ENCODE measurements at places on chromosomes 6 and 20. TPM values are rescaled to one million over a fixed set of nuclear protein-coding genes. Genes with fewer than 3 reads are reported as not detected.

GRCh38 chr6:74596588-74596987 is 609.3 kb downstream of the COL12A1 start:
- H3K27ac ChIP-seq: no peak overlapping the region
- no peaks in the 10 kb centered on the region for H3K36me3 ChIP-seq
- no peak for DNase-seq
- no peaks in the 10 kb centered on the region for H3K4me1 ChIP-seq
- H3K27me3 ChIP-seq: no peaks in the 10 kb centered on the region

OTOR gene
- total RNA-seq: not detected

- no peaks in the 10 kb centered on the region for H3K27me3 ChIP-seq
- H3K27ac ChIP-seq: no peak overlapping the region
- H3K4me1 ChIP-seq: no peaks in the 10 kb centered on the region
Measured at GRCh38 chr20:45095805-45096238, 5.1 kb downstream of the KCNS1 start.

DNA sequence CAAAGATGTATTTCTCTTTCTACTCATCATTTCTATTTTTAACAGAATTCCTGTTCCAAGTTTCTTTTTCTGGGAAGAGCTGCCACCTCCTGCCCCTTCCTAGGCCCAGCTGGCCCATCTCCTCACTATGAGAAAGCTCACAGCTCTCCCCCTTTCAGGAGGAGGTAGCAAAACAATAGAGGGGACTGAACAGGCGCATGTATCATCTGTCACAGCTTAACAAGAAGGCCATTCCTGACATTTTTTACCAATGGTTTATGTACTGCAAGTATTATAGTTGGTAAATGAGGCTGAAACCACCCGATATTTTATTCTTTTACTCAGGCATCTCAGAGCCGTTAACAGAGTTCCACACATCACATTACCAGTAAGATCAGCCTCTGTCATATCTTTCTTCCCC is 103.7 kb upstream of the MTHFD1L start:
- H3K27me3 ChIP-seq: no peaks in the 10 kb centered on the region
- H3K4me1 ChIP-seq: no peaks in the 10 kb centered on the region
- H3K4me3 ChIP-seq: no peak overlapping the region

All from ascending aorta (tissue), 2 donors.